ENCODE measurements at places on chromosomes 12 and 14.

DNA sequence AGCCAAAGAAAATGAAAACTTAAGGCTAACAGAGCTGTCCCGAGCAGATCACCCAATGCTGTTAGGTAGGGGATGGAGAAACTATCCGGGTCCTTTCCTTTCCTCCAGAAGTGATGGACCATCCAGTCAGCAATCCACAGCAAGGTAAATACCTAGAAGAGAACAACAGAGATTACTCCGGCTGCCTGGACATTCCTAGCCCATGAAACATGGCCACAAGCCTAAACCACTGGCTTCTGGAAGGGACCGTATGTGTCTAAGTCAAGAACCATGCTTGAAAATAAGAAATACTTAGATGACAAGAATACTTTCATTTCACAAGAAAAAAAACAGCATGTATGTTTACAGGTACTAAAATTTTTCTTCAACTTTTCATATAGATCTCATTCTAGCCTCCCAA is 152.9 kb downstream of the SLC41A2 start:
- no peaks in the 10 kb centered on the region for H3K36me3 ChIP-seq
- DNase-seq: no peak
- H3K27ac ChIP-seq: no peak overlapping the region
- H3K4me1 ChIP-seq: no peaks in the 10 kb centered on the region
- H3K4me3 ChIP-seq: no peak overlapping the region

DNA sequence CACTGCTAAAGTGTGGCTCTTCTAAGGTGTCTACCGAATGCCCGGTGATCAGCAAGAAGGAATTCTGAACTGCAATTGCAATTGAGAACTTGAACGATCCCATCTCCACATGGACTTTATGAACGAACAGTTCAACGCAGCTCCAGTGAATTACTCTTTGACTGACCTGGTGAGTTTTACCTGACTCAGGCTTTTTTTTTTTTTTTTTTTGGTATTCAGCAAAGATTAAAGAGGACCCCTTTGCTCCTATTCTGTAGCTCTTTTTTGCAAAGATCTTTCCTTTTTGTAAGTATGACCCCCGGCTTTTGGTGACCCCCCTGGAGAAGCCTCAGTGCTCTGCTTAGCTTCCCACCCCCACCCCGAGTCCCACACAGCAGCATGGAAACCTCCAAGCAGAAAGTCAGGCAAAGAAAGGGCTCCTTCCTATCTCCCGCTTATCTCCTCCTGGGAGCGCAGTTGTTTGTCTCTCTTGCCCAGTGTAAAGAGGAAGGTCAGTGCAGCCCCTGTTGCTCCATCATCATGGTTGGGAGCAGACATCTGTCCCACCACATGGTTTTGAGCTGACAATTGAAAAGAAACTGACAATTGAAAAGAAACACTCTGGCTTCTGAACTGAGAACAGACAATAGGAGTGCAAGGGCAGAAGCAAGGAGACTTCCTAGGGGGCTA is 72.1 kb upstream of the DIO3 start:
- no peaks in the 10 kb centered on the region for H3K27me3 ChIP-seq
- H3K27ac ChIP-seq: no peak overlapping the region
- H3K4me3 ChIP-seq: no peak overlapping the region

DNA sequence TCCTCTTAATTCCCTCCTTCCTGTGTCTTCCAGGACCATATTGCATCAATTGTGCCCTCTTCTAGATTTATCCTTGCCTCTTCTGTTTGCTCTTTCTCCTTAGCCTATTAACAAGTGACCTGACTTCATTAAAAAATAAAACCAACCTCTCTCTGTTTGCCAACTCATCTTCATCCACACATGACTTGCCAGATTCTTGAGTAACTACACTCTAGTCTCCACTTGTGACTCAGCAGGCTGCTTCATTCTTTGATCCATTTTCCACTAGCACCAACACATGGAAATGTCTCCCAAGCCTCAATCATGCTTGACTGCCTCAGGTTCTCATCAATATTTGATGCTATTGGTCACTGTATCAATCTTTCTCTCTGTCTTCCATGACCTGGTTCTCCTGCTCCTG is 492.4 kb upstream of the TMPO start:
- H3K36me3 ChIP-seq: no peaks in the 10 kb centered on the region
- H3K4me3 ChIP-seq: no peak overlapping the region
- H3K27ac ChIP-seq: no peak overlapping the region
- no peaks in the 10 kb centered on the region for H3K27me3 ChIP-seq
- DNase-seq: no peak
- no peaks in the 10 kb centered on the region for H3K4me1 ChIP-seq

DNA sequence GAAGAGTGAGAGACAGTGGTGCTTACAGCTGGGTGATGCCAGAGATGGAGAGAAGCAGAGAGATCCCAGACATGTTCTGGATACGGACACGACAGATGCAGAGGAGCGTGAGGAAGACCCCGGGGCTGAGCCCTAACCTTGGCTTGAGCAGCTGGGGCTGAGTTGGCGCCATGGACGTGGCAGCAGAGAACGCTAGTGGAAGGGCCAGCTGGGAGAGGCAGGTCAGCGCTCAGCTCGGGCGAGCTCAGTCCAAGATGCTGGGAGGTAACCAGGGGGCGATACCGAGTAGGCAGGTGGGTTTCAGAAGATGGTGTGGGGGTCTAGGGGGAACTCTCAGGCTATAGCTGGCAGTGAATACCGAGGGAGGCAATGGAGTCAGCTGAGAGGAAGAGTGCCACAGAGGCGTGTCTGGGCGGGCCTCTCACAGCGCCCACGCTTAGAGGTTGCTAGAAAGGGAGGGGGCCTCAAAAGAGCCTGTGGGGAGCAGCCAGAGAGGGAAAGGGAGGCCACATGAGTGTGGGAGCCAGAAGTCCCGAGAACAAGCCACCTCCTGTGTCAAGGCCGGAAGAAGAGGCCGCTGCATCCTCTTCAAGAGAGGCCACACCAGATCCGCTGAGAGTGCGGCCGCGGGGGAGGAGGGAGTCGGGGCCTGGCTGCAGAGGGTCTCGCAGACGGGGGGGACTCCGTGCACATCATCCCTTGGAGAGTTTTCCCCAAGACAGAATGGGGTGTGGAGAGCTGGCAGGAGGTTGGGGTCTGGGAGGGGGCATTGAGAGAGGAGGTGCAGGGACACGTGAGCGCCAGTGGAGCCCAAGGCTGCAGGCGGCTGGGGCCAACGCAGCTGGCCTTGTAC is 57.0 kb upstream of the DIO3 start:
- no peak overlapping the region for H3K4me3 ChIP-seq
- no peaks in the 10 kb centered on the region for H3K4me1 ChIP-seq
- no peak for DNase-seq
- H3K27ac ChIP-seq: no peak overlapping the region

GRCh38 chr14:56490379-56490778 is 89.2 kb upstream of the TMEM260 start:
- DNase-seq: no peak
- no peak overlapping the region for H3K4me3 ChIP-seq
- no peak overlapping the region for H3K27ac ChIP-seq
- H3K4me1 ChIP-seq: peaks cover 5% of the 10 kb centered on the region
- no peaks in the 10 kb centered on the region for H3K27me3 ChIP-seq

DNA sequence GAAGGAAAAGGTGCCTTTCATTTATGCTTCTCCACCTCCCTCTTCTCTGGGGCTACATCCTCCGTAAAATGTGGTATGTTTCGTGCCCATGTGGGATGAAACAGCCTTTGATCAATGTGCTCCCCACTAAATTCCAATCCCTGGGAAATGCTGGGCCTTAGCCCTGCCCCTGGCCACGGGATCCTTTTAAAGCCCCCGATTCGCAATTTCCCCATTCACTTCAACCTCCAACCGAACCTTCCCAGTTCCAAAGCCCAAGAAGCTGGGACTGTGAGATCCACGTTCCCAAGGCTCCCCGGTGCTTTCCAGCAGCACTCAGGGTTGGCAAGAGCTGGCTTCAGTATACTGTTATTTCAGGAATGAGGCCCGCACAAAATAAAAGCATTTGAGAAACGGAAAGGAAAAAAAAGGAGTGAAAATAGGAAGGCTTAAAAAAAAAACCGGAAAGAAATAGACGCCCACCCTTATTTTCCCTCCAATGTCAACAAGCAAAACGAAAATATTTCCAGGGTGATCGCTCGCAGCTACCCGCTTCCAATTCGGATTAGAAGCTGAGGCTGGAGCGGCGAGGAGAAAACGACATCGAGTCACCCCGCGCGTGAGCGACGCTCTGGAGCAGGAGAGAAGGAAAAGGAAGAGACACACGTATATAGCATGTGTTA is 1.3 kb upstream of the FOXG1 start:
- H3K4me1 ChIP-seq: no peaks in the 10 kb centered on the region
- no peak overlapping the region for H3K4me3 ChIP-seq
- no peak for DNase-seq
- H3K27me3 ChIP-seq: peaks cover 30% of the 10 kb centered on the region
- no peaks in the 10 kb centered on the region for H3K36me3 ChIP-seq

DNA sequence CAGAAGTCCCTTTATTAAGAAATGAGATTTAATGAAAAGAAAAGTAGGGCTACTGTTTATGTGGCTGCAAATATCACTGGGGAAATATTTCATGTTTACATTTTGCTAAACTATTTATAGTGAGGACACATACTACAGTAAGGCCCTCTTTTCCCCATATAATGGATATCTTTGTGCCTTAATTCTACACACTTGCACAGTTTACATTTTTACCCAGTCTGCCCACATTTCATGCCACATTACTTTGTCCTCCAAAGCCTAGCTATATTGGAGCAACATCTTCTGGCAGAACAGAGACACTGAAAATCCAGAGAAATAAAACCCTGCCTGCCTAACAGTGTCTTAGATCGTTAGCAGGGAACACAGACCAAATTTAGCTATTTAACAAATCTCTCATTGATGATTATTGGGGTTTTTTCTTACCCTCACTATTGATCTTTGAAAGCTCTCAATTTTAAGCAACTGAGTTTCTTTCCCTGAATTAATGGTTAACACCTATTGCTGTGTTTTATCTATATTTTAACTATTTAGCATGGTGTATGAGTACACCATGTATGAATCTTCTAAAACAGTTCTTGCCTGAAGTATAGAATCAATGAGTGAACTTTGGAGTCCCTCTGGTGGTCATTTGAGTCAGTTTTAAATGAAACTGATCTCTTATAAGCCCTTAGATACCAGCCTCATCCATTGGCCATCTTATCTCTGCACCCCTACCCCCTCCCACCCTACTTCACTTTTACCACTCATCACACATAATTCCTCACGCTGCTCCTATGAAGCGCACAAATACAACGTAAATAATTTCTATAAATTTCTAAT is 170.2 kb downstream of the BCAT1 start:
- no peak for DNase-seq
- no peaks in the 10 kb centered on the region for H3K36me3 ChIP-seq
- no peaks in the 10 kb centered on the region for H3K4me1 ChIP-seq
- H3K27ac ChIP-seq: no peak overlapping the region
- H3K27me3 ChIP-seq: no peaks in the 10 kb centered on the region

- no peaks in the 10 kb centered on the region for H3K27me3 ChIP-seq
- H3K27ac ChIP-seq: no peak overlapping the region
- H3K36me3 ChIP-seq: no peaks in the 10 kb centered on the region
- H3K4me3 ChIP-seq: no peak overlapping the region
- H3K4me1 ChIP-seq: no peaks in the 10 kb centered on the region
These were observed 15.3 kb downstream of the SPIC start for GRCh38 chr12:101490286-101490920.

All from effector memory CD4-positive, alpha-beta T cell (primary cell).